Cerebellar nuclear complex (tissue), 1 donor: ENCODE measurements at places on chromosomes 12 and 14.

- no peak for DNase-seq
These were observed 55.4 kb downstream of the KDM2B start for GRCh38 chr12:121525411-121525810.

GRCh38 chr12:14427929-14428328 lies 62.4 kb downstream of the ATF7IP start:
- no peak for DNase-seq

DNA sequence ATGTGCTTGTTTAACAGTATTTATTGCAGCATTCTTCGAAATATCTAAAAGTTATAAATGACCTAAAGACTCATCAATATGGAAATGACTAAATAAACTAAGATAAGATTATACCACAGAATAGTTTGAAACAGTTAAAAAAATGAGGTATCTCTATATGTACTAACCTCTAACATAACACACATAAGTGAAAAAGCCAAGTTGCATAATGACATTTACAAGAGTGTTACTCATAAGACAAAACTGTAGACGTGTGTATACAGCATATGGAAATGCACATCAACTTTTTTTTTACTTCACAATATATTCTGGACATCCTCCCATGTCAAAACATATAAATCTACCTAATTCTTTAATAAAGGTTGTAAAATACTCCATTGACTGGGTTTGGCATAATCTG lies 22.8 kb downstream of the CPM start:
- no peak for DNase-seq

GRCh38 chr12:116916122-116916521 lies 5.4 kb downstream of the FBXW8 start:
- no peak for DNase-seq

DNA sequence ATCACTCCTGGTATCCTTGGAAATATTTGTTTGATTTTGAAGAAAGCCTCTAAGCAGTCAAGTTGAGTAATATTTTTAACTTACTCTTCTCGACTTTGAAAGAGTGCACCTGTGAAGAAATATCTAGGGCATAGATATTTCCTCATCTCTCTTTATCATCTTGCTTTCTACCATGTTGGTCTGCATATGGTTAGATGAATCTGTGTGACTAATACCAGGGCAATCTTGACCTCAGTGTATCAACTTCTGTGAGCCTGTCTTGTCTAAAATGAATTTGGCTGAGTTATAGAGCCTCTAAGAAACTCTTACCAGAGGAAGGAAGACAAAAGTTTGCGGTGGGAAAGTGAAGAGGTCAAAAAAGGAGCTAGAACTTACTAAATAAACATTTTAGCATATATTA lies 68.4 kb downstream of the SYT1 start:
- DNase-seq: no peak

DNA sequence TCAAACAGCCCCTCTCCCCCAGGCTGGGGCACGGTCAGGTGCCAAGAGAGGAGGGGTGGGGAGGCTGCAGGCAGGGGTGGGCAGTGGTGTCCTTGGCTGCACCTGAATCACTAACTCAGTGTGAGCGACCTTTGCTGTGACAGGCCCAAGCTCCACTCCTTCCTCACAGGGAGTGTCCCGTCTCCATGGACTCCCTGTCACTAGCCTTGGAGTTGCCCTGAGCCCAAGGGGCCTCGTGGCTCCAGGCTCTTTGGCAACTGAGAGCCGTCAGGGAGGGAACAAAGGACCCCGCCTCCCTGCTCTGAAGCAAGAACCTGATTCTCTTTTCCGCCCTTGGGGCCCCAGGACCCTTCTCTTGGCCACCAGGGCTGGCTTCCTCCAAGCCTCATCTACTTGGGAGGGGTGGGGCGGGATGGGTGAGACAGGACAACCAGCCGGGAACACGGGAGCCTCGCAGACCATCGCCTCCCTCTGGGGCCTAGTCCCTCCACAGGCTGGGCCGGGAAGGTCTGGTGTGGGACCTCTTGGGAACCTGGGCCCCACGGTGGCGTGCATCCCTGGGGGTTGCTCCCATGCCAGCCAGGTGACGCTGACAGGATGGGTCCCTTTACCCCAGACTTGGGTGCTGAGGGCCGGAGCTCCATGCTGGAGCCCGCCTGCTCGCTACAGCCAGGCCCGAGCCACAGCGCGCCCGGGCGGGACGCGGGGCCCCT lies 935 bp upstream of the ADSS1 start:
- DNase-seq: no peak

- DNase-seq: no peak
These were observed 38.7 kb upstream of the TBX5 start for GRCh38 chr12:114444422-114445279.

GRCh38 chr14:66133666-66134065 lies 352.5 kb upstream of the CCDC196 start:
- DNase-seq: no peak

GRCh38 chr12:124756760-124757159 lies 106.9 kb downstream of the SCARB1 start:
- DNase-seq: no peak

GRCh38 chr14:99891266-99891665 lies 98.1 kb downstream of the EML1 start:
- DNase-seq: no peak

DNA sequence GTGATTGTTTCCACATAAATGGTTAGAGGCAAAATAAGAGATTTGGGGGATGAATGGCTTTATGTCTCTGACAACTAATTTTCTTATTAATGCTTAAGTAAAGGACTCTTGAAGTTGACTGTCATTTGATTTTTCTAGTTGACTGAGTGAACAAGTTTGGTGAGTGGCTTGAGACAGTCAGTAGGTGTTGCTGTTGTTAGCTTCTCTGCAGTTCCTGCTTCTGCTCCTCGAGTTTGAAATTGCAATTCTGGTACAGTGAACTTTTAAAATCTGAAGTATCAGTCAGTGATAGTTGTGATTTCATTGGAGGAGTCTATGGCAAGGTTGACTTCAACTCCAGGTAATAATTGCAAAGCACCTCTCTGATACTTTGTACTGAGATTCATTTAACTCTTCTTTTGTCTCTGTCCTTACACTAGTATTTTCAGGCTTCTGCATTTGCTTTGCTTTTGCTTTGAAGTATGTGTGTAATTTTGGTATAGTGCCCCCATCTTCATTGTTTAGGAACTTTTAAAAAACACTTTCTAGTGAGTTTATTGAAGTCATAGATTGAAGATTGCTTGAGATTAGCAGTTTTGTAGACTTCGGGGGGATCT lies 415.5 kb downstream of the PCNX1 start:
- DNase-seq: no peak

DNA sequence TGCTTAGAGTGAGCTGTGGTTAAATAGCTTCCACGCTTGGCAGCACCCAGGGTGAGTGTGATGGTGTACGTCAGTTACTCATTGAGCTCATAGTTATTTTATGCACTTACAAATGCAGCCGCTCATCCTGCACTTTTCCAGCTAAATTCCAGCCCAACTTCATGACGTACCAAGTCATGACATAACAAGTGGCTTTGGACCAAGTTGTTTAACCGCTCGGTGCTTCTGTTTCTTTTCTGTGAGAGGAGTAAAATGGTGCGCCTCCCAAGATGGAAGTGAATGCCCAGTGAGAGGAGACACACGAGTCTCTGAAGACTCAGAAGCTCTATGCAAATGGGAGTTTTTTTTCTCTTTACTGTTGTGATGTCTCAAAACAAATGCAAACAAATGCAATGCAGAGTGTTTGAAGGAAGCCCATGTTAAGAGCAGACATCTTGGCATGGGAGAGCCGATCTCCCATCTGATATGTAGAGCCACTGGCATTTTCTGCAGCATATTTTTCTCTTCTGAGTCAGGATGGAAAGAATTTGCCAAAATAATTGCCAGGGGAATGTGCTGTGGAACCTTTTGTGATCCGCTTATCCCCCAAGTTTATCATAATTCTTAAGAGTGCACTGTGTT lies 72.2 kb downstream of the FBXW8 start:
- no peak for DNase-seq

DNA sequence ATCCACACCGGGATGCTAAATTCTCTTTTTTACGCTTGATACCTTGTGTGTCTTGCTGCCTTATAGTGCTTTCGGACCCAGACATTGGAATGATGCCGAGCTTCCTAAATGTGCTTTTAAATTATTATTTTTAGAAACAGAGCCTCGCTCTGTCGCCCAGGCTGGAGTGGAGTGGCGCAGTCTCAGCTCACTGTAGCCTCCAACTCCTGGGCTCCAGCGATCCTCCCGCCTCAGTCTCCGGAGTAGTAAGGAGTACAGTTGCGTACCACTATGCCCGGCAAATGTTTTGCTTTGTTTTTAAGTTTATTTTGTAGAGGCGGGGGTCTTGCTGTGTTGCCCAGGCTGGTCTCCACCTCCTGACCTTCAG lies 489 bp upstream of the EML5 start:
- DNase-seq: no peak

DNA sequence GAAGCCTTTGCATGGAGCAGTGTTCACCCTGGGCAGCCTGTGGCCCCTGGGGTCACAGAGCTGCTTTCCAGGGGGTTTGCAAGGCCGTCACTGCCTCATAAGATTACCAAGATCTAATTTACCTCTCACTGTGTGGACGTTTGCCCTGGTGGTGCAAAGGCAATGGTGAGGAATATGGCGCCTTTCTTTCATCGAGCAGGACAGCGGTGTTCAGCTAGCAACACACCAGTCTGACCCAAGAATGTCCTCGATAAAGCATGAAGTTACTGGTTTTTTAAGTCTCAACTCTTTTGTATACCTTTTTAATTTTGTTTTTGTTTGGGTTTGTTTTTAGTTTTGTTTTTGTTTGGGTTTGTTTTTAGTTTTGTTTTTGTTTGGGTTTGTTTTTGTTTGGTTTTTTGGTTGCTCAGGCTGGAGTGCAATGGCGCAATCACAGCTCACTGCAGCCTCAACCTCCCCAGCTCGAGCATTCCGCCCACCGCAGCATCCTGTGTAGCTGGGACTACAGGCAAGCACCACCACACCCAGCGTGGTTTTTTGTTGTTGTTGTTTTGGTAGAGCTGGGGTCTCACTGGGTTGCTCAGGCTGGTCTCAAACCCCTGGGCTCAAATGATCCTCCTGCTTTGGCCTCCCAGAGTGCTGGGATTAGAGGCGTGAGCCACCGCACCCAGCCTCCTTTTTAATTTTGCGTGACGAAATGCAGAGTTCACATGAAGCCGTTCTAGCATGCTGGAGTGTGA lies 57.9 kb downstream of the PPP2R5C start:
- DNase-seq: no peak

DNA sequence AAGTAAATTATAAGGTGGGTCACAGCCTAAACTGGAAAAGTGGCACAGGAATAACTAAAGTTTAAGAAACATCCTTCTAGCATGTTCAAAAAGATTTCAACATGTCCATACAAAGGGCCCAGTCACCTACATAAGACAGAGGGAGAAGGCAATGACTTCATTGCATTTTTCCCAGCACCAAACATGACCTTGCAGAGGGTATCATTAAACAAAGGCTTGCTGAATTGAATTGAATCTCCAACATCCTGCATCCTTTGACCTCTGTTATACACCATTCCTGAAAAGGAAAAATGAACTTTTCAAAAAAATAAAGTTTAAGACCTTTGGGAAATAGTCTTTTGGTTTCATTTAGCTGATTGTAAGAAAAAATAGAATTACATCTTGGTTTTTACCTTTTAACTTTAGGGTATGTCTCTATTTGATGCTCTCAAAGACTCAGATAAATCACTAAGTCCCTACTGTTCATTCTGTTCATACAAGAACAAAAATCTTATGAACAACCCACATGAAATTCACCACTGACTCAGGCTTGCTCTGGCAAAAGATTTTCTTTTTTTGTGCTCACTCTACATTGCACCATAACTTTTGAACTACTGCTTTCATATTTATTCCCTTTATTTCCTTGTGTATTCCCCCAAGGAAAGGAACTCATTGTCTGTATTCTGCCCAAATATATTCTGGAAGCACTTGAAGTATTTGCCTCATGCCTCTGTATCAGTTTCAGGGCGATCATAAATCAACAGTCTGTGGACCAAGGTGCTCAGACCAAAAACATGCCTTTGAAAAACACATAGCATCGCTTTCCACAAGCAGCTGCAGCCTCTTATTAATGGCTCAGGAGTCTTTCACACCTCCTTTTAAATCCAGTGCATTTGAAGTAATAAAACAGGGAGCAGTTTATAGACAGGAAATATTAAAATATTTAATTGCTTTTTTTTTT lies 121.7 kb downstream of the DUSP6 start:
- no peak for DNase-seq
